Activated T-cell treated with anti-CD3 and anti-CD28 coated beads, Interleukin-2, amount 50 U/mL, for 4 hours (primary cell): ENCODE measurements at places on chromosomes 3 and 15. TPM values are rescaled to one million over a fixed set of nuclear protein-coding genes. Genes with fewer than 3 reads are reported as not detected.

DNA sequence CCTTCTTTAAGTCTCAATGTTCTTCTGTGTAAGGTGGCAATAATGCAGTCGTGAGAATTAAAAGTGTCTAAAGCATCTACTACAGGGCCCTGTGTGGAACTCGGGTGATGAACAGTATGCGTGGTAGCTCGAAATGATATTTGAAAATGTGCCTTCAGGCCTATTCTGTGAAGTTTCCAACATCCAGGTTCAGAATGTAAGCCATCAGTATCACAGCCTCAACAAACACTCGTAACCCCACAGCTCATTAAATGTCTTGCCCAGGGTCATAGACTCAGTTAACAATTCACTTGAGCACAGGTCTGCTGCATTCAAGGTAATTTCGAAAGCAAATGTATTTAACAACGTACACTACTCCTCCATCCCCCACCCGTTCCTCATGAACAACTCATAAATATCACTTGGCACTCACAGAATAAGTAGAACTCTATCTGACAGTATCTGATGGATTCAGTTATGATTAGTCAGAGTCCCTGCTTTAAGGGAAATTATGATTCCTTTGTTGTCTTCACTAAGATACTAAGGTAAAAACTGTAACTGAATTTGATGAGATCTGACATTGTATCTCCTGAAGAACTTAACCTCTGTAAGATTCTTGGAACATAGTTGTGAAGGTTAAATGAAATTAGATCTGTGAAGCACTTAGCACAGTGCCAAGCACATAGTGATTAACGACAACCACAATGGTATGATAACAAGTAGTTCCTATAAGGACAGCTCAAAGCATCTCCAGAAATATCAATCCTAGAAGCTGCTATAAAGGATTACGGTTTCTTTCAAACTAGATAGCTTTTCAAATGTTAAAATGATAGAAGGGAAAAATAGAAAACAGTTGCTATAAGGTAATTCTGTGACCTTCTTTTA, 642.3 kb downstream of the TBL1XR1 start:
- no peak for DNase-seq

GRCh38 chr15:100766243-100767000, 113.2 kb upstream of the ALDH1A3 start:
- DNase-seq = no peak

GRCh38 chr15:80007532-80007931, 36.5 kb upstream of the BCL2A1 start:
- no peak for DNase-seq

DNA sequence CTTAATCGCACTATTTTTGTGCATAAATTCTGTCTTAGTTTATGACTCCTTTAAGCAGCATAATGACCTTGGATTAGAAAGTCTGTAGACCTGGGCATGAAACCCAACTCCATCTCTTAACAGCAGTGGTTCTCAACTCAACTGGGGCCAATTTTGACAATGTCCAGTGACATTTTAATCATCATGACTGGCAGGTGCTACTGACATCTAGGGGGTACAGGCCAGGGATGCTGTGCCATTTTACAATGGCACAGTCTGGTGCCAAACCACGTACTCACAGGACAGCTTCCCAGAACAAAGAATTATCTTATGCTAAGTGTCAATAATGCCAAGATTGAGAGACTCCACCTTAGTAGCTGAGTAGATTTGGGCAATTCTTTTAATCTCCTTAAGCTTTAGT, 405.0 kb downstream of the NTRK3 start:
- DNase-seq = no peak

DNA sequence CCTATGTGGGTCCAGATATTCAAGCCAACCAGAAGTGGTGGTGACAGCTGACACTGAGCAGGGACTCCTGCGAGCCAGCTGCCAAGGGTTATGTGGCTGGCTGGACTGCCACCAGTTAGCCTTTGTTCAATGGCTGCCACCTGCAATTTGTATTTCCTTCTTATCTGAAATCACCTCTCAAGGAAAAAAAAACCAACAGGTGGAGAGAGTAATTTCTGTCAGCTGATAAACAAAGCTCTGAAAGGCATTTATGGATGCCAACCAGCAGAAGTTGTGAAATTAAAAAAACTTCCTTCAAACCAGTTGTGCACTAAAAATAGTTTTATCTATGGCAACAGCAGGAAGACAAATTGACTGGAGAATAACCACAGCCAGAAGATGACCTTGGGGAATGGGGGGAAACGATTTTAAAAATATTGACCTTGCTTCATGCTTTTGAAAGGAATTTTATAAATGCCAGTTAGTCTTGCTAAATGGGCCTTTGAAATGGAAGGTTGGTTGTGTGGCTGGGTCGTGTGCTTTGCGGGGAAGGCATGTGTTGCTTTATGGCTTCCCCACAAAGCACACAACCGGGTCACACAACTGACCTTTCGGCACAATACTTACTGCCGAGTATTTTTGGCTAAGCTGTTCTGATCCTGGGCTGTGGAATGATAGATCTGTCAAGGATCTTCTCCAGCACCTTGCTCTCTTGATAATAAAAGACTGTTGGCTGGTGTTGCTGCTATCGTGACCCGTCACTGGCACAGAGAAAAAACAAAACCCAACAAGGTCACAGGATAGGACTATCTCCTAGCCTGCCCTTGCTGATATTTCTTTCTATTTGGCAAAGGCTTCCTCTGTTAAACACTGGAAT, 3.5 kb downstream of the MYZAP start:
- DNase-seq = no peak

GRCh38 chr15:87033056-87033455, 953.4 kb downstream of the AGBL1 start:
- no peak for DNase-seq

- no peak for DNase-seq
Measured at GRCh38 chr3:55719006-55719405, 231.9 kb upstream of the WNT5A start.

GRCh38 chr3:177569193-177569592, 371.9 kb upstream of the TBL1XR1 start:
- no peak for DNase-seq

GRCh38 chr15:58213587-58214338, 75.6 kb downstream of the AQP9 start:
- no peak for DNase-seq

The LARP6 gene
- 0.05 TPM for total RNA-seq

The PGBD4 gene
- total RNA-seq = 1.8 TPM

The CLDN11 gene
- total RNA-seq = 0.19 TPM

The PRSS50 gene
- not detected for total RNA-seq
